GM06990 (cell line): ENCODE measurements at places on chromosomes 1 and 21.

DNA sequence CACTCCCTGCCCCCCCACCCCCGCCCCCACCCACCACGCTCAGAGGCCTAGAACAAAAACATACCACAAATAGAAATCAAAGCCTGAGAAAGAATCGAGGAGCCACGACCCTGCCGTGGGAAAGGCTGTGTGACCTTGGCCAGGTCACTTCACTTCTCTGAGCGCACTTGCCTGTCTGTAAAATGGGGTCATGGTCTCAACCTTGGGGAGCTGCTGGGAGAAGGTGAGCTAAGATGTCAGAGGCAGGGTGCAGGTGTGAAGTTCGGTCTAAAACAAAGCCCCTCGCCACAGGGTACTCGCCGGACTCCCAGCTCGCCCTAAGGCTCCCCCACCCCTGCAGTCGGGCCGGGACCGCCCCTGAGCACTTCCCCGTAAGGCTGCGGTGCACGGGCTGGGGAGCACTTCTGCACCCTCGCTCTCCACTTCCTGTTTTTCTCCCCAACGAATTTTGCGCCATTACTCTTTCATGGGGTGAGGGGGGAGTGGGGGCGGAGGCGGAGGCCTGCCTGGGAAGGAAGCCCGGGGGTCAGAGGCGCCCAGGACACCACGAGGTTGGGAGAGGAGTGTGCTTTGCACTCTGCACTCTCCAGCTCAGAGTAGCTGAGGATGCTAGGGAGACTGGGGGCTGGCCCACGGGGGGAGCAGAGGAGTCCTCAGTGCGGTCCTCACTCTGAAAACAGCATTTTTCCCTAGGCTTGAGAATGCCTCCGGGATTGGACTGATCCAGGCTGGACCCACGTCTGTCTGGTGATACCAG, 21.9 kb upstream of the PIK3CD start:
- DNase-seq = peak; percentile 89

- no peak for DNase-seq
Measured at GRCh38 chr1:200173097-200173618, 145.6 kb downstream of the NR5A2 start.

DNA sequence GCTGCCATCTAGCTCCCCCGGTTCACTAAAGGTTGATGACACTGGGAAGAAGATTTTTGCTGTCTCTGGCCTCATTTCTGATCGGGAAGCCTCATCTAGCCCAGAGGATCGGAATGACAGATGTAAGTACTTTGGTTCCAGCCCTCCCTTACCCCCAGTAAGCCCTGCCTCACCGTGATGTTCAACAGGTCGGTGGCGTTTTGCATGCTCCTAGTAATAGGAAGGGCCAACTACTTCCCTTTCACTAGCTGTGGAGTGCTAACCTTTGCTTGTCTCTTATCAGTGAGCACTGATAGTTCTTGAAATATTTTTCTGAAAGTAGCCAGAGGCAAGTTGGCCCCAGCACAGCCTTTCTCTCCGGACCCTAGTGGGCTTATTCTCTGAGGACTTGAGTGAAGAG, 7.5 kb downstream of the RNF220 start:
- DNase-seq = no peak

DNA sequence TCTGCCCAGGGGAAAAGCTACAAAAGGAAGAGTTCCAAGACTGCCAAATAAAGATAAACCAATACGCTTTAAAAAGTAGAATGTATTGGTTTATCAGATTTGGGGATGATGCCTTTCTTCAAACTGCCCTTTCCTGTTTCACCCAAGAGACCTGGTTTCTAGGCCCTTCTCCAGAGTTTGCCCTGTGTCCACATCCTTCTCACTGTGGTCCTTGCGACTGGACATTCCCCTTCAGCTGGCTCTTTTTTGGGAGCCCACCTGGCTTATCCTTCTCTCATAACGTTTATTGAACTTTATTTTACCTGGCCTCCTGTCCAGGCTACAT, 490 bp upstream of the CZIB start:
- DNase-seq = no peak

GRCh38 chr1:215055281-215055935, 27.1 kb upstream of the KCNK2 start:
- no peak for DNase-seq

GRCh38 chr1:226723657-226724532, 15.2 kb downstream of the ITPKB start:
- no peak for DNase-seq

DNA sequence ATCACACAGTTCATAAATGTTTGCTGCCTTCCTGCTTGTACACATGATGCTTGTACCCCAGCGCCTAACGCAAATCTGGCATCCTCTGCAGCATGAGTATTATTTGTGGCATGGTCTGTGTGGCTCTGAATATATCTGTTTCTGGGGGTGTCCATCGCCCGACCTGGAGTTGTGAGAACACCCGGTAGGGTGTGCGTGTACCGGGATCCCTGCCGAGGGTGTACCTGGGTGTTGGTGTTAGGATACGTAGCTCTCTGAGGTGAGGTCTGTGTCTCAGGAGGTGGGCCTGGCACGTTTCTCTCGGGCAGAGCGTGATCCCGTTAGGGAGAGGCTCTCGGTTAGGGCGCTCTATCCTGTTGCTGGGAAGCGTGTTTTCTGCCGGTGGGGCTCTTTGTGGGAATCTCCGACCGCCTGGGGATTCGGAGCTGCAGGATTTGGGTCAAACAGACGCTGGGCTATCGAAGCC, 10.4 kb upstream of the CDC20 start:
- DNase-seq = no peak

DNA sequence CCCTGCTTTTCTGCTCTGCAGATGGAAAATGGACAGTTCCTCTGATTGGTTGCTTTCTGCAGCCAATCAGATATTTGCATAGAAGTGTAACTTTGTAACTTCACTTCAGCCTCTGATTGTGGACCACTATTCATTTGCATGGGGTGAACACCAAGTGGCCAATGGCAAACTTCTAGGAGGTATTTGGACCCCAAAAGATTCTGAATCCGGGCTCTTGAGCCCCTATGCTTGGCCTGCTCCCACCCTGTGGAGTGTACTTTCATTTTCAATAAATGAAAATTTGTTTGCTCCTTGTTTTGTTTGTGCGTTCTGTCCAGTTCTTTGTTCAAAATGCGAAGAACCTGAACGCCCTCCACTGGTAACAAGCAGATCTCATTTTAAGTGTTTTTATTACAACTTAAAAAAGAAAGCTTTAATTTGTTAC, 6.4 kb upstream of the GSTM4 start:
- DNase-seq = no peak

GRCh38 chr1:110436635-110437034, 14.3 kb upstream of the PROK1 start:
- no peak for DNase-seq

GRCh38 chr1:97488530-97488929, 432.3 kb downstream of the DPYD start:
- no peak for DNase-seq

- no peak for DNase-seq
Measured at GRCh38 chr1:22490309-22490708, 38.7 kb downstream of the ZBTB40 start.

DNA sequence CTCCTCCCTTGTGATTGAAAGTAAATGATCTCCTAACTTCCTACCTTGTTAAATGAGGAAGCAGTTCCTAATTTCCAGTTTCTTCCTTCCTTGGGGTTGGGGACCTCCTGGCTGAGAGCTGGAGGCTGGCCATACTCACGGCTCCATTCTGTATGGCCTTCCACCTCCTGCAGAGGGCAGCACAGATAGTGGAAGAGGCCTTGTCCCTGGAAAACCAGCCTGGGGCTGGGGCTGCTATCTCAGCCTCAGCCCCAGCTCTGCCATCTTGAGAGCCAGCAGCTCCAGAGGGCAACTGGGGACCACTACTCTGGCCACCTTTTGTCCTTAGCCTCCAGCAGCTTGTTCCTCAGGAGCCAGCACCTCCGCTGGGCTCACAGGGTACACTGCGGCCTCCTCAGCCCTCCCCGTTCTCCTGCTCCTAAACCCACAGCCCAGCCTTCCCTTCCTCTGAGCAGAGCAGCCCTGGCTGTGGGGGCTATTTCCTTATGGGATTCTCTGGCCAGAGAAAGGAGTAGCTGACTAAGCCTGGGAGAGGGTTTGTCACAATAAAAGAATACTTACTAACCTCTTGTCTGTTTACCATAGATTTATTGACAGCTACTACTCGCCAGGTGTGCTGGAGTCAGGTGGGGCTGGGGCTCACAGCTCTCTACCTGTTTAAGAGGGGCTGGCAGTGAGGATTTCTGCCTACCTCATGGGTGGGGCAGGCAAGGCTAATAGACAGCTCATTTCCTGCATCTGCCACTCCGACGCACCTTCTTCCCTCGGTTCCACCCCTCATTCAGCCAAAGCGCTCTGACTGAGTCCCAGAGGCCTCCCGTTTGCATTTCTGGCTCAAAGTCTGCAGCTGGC, 6.3 kb downstream of the TMEM234 start:
- DNase-seq = no peak

GRCh38 chr1:176559878-176560277, 96.9 kb downstream of the PAPPA2 start:
- no peak for DNase-seq

- DNase-seq = no peak
Measured at GRCh38 chr1:19311503-19311930, 427 bp downstream of the AKR7A2 start.

DNA sequence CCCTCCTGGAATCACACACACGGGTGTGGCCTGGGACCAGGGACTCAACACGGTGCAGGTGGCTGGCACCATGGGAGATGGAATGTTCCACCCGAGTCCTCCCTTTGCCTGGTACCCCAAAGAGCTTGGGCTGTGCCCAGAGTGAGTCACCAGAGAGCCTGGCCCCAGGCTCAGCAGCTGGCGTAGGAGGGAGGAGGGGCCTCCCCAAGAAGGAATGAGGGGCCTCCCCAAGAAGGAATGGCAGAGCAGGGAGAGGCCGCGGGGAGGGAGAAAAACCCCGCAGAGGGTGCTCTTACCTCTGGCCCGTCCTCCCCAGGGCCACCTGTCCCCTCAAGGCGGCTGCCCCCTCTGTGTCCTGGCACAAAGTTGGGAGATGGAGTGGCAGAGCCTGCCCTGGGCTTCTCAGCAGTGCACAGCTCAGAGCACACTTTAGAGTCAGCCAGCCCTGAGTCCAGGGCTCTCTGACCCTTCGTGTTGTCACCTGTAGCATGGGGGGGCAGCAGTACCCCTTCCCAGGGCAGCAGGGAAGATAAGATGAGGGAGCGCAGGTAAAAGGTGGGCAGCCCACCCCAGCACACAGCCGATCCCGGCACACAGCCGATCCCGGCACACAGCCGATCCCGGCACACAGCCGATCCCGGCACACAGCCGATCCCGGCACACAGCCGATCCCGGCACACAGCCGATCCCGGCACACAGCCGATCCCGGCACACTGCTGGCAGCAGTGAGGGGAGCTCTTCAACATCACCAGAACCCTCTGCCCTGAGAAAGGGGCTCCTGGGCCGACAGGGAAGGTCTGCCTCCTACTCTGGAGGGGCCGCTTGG, 20.2 kb upstream of the KCNAB2 start:
- no peak for DNase-seq

DNA sequence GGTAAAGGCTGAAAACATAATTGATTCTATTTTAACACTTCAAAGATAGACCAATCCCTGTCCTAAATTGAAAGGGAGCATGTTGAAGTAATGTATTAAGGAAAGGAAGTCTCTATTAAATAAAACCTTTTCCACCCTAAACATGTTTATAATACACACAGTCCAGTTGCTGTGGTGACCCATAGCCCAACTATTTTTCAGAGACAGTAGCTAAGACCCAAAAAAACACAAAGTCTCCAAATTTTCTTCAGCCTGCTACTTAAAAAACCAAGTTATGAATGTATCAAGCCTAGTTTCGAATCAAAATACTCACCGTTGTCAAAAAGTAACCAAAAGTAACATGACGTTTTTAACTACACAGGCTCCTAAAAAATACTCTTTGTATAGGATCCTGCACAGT, 1.6 kb downstream of the ELK4 start:
- no peak for DNase-seq

- no peak for DNase-seq
Measured at GRCh38 chr1:69710484-69711189, 142.9 kb downstream of the LRRC7 start.

- DNase-seq = no peak
Measured at GRCh38 chr1:20153000-20153418, 13.9 kb downstream of the PLA2G2F start.

DNA sequence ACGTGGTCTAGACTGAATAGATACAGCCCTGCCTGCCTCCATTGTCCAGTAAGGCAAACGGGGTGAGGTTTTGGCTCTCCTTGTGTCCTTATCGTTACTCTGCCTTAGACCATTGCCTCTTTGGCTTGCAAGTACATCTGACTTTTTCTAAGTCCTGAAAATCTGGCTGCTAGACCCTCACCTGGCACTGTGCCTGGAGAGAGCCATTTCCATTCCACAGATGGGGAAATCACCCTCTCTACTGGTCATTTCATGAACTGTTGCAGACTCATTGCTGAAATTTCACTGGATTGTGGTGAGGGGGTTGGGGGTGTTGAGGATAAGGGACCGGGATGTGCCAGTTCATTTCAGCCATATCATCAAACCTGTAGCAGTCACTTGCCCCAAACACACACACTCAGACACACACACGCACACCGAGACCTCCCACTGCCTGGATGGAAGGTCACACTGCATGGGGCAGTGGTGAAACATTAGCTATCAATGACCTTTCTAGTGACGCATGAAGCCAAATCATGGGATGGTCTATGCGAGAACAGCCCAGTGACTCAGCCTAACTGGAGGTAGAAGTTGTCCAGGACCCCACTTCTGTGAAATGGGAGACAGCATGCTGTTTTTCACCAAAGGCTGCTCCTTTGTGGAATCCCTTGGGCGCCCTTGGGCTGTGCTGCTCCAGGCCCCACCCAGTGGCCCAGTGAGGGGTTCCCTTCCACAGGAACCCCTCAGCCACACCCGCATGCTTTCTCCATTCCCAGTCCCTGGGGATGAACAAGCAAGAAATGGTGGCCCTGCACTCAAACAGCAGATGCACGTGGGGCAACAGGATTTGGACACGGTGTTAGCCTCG, 34.9 kb upstream of the VASH2 start:
- DNase-seq = no peak

DNA sequence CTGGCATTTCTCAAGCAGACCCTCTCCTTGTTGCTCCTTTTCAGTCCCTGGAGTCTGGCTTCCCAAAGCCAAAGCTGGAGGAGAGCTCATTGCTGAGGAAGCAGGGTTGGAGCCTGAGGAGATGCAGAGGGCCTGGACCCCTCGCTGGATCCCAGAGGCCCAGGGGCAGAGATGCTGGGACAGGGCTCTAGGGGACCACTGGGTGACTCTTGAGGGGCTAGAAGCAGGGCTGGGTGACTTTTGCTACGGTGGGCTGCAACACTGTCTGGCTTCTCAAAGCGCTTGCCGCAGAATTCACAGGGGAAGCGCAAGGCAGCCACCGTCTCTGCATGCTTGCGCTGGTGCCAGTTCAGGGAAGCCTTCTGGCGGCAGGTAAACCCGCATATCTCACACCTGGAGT, 8.8 kb downstream of the ZNF692 start:
- DNase-seq = no peak
